ENCODE measurements at places on chromosomes 16 and 17. TPM values are rescaled to one million over a fixed set of nuclear protein-coding genes. Genes with fewer than 3 reads are reported as not detected.

Gene MAP2K6
- polyA plus RNA-seq, result 21.3 TPM

Gene MYH2
- polyA plus RNA-seq, result 84.6 TPM

Gene CHRNE
- polyA plus RNA-seq, result 1.1 TPM

Gene PYY
- polyA plus RNA-seq, result not detected

Gene FSCN2
- polyA plus RNA-seq, result not detected

Gene ITGAL
- 2.8 TPM for polyA plus RNA-seq

DNA sequence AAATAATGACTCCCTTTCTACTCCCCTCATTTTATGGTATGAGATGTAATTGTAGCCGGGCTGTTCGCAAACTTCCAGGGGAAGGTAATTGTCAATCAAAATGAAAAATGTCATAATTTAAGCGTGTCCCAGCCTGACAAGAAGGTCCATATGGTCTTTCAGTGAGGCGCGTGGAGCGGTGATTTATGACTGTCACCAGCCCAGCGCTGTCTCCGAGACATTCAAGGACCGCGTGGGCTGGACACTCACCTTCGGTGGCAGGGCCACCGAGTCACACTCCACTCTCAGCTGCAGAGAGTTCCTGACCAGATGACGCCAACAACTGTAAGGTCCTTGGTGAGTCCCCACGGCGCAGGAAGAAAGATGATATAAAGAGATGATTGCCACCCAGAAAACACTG lies 157.7 kb upstream of the TNRC6C start:
- no peak for DNase-seq

- no peak for DNase-seq
Observed at GRCh38 chr17:33055746-33056145, 64.1 kb downstream of the SPACA3 start.

DNA sequence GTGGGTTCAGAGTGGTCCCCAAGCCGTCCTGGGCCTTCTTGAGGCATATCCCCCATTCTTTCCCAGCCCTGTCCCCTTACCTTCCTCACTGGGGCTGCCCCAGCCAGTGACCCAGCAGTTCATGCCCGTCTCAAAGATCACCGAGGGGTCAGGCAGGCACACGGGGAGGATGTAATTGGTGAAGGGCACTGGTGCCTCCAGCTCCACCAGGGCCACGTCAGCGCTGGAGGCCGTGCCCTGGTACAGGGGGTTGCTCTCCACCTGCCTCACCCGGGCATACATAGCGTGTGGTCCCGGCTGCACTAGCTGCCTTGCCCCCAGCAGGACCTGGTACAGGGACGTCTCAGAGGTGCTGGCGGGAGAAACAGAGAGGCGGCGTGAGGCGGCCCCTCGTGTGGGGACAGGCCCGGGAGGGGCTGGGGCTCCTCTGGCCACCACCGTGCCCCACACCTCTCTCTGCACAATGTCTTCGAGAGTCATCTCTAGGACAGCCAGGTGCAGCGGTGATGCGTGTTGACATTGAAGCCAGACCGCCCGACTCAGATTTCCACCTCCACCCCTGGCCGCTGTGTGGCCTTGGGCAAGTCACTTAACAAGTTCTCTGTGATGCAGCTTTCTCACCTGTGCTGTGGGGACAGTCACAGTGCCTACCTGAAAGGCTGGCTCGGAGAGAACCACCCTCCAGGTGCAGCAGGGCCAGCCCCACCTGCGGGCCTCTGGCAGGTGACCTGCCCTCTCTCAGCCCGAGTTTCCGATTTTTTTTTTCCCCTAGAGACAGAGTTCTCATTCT lies 5.8 kb downstream of the PRSS27 start:
- DNase-seq, result no peak

DNA sequence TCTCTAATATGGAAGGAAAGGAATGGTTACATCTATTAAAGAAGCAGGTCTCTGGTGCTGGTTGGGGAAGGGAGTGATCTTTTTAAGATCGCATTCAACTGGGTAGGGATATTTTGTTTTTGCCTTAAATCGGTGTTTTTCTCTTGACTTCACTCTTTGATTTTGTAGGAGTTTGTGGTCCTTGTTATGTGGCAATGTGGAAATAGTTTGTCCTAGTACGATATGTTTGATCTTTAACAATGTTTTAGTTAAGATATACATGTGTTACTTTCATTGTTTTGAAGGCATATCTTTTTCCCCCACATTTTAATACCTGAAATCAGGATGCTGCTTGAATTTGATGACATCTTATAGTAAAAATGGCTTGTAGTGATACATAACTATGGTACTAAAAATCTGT lies 8.7 kb downstream of the GGNBP2 start:
- DNase-seq, result no peak

DNA sequence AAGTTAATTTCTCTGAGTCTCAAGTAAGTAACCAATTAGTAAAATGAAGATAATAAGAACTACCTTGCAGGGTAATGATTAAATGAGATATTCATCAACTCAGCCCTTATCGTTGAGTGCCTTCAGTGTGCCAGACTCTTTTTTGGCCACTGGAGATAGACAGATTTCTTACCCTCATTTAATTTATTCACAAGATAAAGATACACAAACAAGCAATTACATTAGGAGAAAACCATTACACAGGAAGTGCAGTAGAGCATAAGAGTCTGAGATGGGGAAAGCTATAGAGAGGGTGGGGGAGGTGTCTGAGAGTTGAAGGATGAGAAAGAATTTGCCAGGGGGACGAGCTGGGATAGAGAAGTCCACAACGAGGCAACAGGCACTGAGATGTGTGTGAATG lies 72.5 kb upstream of the BCAR1 start:
- DNase-seq, result no peak

DNA sequence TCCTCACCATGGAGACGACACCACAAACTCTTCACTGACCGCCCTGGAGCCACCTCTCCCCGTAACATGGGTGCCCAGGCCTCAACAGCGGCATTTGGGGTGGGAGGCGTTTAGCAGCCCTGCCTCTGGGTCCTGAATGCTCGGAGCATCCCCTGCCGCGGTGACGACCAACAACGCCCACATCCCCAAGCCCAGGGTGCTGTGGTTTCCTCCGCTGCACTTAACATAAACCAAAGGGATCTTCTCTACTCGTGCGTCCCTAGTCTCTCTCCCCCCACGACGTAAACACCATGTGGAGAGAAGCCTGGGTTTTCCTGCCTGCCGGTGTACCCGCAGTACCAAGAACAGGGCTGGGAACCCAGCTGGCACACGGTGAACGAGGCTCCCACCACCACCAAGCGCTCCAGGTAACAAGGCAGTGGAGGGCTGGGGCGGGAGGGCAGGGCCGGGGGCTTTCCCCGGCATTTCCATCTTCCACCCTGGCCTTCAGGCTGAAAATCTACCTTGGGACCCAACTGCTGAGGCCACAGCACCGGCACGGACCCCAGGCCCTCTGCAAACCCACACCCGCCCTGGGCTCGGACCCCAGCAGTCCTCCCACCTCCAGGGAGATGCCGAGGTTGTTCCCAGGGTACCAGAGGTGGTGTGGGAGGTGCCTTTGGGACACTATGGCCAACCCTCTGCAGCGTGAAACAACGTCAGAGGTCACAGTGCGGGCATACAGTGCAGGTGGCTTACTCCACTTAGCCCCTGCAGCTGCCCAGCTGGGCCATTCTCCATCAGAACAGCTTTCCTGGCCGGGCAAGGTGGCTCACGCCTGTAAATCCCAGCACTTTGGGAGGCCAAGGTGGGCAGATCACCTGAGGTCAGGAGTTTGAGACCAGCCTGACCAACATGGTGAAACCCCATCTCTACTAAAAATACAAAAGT lies 54.3 kb downstream of the TIMM22 start:
- no peak for DNase-seq

DNA sequence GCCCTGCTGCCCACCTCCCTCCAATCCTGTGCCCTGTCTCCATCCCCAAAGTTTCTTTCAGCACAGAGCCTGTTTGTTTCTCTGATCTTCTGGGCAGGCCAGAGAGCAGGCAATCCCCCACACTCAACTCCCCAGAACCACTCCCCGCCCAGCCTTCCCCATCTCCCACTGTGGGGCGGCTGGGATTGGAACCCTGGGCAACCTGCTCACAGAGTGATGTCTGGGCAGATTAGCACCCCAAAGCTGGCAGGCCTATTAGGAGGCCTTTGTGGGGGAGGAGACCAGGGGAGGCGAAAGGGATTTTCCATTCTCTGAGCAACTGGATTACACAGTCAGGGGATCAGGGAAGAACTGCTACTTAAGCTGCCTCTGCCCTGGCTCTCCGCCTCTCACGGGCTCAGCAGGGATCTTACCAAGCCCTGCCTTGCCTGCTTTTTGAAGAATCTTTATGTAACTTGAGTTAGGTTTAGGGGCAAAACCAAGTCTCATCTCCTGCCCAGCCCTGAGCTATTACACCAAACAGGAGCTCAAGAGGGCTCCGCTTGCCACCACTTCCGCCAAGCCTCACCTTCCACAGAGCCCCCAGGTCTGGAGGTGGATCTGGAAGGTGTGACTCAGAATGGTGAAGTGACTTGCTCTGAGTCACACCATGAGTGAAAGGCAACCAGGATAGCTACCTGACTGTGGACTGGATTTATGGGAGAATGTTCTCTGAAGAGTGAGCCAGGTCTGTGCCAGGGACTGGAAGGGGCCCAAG lies 16.0 kb upstream of the LHX1 start:
- no peak for DNase-seq

GRCh38 chr17:81499601-81499970 lies 13.0 kb downstream of the ACTG1 start:
- no peak for DNase-seq

GRCh38 chr17:14768923-14769322 lies 468.0 kb downstream of the HS3ST3B1 start:
- DNase-seq, result no peak

DNA sequence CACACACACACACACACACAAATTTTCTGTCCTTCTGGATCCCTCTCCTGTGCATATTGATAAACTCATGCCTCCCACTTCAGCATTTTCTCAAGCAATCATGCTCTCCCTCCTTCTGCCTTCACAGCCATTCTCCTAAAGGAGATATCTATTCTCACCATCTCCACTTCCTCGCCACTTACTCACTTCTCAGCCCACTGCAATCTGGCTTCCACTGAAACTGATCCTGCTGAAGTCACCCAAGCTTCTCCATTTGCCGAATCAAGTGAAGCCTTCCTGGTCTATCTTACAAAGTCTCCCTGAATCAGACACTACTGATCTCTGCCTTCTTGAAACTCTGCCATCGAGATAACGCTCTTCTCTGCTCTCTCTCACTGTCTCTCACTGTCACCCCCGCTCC lies 54.0 kb upstream of the GNAO1 start:
- DNase-seq, result no peak

DNA sequence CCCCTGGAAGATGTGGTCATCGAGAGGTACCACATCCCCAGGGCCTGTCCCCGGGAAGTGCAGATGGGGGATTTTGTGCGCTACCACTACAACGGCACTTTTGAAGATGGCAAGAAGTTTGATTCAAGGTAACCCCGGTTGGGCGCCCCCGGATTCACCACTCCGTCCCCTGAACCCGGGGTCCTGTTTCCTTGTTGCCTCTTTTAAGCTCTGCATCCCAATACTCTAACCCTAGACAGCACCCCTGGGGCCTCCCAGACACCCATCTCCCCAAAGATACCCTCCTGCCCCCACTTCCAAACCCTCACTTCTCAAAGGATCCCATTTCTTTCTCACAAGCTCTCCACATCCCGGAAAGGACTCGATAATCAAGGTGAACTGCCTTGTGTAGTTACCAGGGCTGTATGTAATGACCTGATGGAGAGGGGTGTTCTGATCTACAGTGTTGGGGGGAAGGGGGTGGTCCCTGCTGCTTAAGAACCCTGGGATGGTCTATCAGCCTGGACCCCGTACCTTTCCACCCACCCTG lies 412 bp downstream of the FKBP10 start:
- DNase-seq, result no peak

All from muscle of arm (tissue), 14 donors.